Activated CD8-positive, alpha-beta T cell treated with anti-CD3 and anti-CD28 coated beads, Interleukin-2, amount 10 ng/mL, durations not matched to agents 7 days and 5 days (primary cell): ENCODE measurements at places on chromosomes 3 and 15. TPM values are rescaled to one million over a fixed set of nuclear protein-coding genes. Genes with fewer than 3 reads are reported as not detected.

The EHD4 gene
- 8.0 TPM for total RNA-seq

The MYZAP gene
- total RNA-seq: not detected

The EDC3 gene
- 40.4 TPM for total RNA-seq

GRCh38 chr3:194536871-194537637 lies 50.3 kb upstream of the ATP13A3 start:
- DNase-seq: no peak
- no peak overlapping the region for H3K27ac ChIP-seq
- H3K4me3 ChIP-seq: no peak overlapping the region
- peaks cover 12% of the 10 kb centered on the region for H3K4me1 ChIP-seq

- peaks cover 6% of the 10 kb centered on the region for H3K36me3 ChIP-seq
- H3K4me1 ChIP-seq: peaks cover 46% of the 10 kb centered on the region
- H3K27ac ChIP-seq: no peak overlapping the region
- H3K27me3 ChIP-seq: no peaks in the 10 kb centered on the region
- no peak for DNase-seq
Observed at GRCh38 chr3:42166214-42166613, 75.1 kb downstream of the TRAK1 start.

- H3K27ac ChIP-seq: no peak overlapping the region
- no peaks in the 10 kb centered on the region for H3K36me3 ChIP-seq
- H3K27me3 ChIP-seq: peaks cover 12% of the 10 kb centered on the region
- no peak overlapping the region for H3K4me3 ChIP-seq
Observed at GRCh38 chr15:85865070-85865684, 70.5 kb upstream of the KLHL25 start.

DNA sequence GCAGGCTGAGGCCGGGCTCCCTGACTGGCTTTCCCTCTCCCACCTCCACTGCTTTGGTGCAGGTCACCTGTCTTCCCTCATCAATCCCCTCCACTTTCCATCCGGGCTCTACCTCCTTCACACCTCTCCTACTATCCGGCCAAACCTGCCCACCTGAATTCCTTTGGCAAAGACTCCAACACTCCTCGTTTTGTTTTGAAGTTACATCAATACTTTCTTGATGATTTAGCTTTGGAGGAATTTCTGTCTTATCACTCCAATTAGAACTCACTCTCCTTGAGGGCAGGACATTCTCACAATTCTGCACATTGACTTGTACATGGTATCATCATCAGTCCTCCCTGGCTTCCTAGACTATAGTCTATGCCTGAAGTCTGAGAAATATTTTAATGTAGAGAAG lies 20.4 kb downstream of the LDHAL6B start:
- H3K36me3 ChIP-seq: peaks cover 26% of the 10 kb centered on the region
- H3K4me1 ChIP-seq: peaks cover 11% of the 10 kb centered on the region
- no peak overlapping the region for H3K27ac ChIP-seq
